Nucleus accumbens (tissue), 56 donors: ENCODE measurements at places on chromosomes 7 and 10.
A peak's percentile ranks its signal among the peaks of the same experiment; 100 is the strongest.

DNA sequence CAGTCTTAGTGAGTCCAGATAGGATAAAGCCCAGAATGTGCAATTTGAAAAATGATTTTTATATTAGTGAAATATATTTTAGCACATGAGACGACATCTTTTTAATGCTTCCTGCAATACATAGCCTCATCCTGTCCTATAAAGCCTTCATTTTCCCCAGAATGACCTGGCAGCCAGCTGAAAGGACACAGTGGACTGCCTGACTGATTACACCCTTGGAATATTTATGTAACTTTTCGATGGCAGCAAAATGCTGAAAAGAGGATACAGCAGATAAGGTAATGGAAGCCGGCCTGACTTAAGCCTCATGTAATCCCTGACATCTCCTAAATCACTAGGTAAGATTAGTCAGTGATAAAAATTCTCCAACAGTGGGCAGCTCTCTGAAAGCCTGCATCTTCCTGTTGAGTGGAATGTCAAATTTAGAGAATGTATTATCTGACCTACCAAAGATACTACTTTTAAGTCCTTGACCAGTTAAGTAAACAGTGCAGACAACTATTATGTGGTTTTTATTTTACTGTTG, 210.7 kb upstream of the STEAP1 start:
- no peak for DNase-seq

DNA sequence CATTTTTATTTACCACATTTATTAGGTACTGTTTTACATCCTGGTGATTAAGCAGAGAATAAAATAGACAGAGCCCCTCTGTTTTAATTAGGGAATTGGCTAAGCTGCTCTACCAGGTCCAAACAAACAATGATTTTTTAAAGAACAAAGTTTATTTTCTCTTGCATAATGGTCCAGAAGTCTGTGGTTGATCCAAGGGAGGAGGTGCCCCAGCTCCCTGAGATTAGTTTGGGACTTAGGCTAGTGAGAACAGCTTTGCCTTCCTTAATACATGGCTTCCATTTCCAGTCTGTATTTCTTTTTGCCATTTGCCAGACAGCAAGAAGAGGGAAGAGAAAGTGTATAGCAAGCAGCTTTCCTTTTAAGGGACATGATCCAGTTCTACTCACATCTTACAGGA, 2.9 kb upstream of the MIOS start:
- DNase-seq: no peak

GRCh38 chr10:97532935-97533671, 34.4 kb downstream of the UBTD1 start:
- peak; percentile 65 for DNase-seq

GRCh38 chr10:50622706-50623662, 772 bp downstream of the SGMS1 start:
- no peak for DNase-seq

DNA sequence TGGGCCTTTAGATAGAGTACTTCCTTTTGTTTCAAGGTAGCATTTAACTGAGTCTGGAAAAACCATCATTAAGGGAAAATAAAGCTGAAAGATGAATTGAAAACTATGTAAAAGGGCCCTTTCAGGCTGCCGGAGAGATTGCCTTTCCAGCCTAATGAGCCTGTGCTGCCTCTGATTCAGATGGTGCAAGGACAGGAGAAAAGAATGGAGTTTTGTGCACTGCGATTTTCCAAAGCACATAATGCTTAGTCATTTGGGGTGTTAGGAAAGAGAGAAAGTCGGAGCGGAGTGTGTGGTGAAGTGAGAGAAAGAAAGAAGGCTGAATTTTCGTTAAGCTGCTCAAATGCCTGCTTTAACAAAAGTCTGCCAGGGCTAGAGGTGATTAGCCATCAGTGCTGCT, 259.7 kb downstream of the PAXIP1 start:
- DNase-seq: no peak

DNA sequence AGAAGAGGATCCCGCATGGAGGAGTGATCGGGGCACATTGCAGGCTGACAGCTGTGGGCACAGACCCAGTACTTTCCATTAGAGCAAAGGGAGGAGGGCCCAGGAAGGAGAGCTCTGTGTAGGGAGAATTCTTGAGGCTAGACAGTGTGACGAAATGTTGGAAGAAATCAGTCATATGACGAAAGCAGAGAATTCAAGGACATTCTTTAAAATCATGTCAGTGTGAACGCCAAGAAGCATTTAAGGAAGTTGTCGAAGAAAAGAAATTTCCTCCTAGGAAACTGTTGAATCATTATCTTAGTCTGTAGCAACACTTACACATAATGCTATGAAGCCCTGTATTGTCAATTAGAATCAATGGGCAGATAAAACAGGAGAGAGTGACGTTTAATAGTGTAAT, 191.3 kb upstream of the ADARB2 start:
- DNase-seq: no peak

GRCh38 chr10:4662576-4663161, 163.3 kb upstream of the AKR1E2 start:
- no peak for DNase-seq

DNA sequence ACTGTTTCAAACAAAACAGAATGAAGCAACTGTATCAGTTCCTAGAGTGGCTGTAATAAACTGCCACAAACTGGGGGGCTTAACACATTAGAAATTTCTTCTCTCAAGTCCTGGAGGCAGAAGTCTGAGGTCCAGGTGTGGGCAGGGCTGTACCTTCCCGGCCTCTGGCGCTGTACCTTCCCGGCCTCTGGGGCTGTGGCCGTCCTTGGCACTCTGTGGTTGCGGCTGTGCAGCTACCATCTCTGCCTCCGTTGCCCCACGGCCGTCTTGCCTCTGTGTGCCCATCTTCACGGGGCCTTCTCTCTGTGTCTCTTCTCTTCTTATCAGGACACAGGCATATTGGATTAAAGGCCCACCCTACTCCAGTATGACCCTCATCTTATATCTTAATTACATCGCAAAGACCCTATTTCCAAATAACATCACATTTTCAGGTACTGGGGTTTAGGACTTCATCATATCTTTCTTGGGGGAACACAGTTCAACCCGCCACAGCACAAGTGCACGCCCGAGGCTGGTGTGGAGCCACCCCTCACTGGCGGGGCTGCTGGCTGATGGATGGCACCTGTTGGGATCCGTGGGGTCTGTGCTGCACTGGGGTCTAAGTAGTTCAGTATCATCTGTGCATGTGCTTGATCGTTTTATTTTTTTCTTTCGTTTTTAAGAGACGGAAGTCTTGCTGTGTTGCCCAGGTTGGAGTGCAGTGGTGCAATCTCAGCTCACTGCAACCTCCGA, 123.2 kb downstream of the ACTR3B start:
- DNase-seq: no peak

DNA sequence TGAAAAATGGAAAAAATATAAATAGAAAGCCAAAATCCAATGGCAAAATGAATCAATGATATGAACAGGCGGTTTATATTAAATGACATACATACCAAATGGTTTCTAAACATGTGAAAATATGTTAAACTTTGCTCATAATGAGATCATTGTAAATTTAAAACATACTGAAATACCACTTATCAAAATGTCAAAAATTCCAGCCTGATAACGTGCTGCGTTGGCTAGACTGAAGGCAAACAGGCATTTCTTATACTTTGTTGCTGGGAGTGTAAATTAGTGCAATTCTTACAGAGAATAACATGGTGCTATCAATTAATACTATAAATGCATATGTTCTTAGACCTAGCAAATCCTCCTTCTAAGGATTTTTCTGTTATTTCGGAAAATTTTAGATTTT, 225.8 kb upstream of the FAM3C start:
- DNase-seq: no peak

GRCh38 chr7:101201695-101202602, 1.1 kb upstream of the MOGAT3 start:
- no peak for DNase-seq

DNA sequence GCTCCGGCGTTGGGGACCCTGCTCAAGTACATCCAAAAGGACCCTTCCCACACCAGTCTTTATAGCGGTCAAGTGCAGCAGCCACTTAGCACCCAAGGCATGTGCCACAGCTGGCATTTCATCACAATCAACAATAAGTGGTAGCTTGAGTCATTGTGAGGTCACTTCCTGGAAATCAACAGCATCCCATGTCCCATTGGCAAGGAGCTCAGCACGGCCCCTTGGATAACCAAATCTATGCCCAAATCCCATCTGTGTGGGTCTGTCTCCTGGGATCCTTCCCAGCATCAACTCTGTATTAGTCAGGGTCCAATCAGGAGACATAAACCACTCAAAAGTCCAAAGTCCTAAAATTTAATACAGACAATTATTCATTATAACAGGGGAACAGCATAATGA, 27.1 kb downstream of the MDH2 start:
- DNase-seq: no peak

DNA sequence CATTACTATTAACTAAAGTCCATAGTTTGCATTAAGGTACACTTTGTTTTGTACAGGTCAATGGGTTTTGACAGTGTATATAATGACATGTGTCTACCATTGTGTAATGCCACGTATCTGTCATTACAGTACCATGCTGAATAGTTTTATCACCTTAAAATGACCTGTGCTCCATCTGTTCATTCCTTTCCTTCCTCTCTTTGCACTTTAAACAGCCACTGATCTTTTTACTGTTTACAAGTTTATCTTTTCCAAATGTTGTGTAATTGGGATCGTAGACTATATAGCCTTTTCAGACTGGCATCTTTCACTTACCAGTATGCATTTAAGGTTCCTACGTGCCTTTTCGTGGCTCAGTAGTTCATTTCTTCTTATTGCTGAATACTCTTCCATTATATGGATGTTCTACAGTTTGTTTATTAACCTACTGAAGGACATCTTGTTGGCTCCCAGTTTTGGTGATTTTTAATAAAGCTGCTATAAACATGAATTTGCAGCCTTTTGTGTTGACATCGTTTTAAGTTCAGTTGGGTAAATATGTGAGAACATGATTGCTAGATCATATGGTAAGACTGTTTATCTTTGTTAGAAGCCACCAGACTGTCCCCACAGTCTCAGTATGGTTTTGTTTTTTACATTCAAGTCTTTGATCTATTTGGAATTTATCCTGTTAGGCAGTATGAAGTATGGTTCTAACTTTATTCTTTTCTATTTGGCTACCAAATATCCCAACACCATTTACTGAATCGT, 24.7 kb downstream of the STAM start:
- DNase-seq: no peak

DNA sequence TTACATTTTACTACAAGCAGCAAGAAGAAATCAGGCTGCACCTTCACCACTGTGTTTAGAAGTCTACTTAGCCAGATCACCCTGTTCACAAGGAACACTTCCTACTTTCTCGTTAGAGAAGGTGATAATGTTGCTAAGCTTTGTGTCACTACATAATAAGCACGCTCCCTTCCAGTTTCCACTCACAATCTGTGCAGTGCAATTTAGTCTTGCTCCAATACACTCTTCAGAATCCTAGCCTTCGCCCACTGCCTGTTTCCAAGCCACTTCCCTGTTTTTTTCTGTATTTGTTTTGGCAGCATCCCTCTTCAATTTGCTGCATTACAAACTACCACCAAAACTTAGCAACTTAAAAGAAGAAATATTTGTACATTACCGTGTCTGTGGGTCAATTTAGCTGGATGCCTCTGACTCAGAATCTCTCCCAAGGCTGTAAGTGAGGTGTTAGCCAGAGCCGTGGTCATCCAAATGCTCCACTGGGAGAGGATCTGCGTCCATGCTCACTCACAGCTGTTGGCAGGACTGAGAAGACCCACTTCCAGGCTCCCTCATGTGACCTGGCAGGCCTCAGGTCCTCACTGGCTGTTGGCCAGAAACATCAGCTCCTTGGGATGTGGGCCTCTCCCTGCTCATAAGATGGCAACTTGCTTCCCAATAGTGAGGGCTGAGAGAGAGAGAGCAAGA, 110.4 kb downstream of the PON1 start:
- DNase-seq: peak; percentile 47

GRCh38 chr10:82041018-82041417, 166.0 kb downstream of the NRG3 start:
- no peak for DNase-seq
